ENCODE measurements at places on chromosomes 1 and 21.

DNA sequence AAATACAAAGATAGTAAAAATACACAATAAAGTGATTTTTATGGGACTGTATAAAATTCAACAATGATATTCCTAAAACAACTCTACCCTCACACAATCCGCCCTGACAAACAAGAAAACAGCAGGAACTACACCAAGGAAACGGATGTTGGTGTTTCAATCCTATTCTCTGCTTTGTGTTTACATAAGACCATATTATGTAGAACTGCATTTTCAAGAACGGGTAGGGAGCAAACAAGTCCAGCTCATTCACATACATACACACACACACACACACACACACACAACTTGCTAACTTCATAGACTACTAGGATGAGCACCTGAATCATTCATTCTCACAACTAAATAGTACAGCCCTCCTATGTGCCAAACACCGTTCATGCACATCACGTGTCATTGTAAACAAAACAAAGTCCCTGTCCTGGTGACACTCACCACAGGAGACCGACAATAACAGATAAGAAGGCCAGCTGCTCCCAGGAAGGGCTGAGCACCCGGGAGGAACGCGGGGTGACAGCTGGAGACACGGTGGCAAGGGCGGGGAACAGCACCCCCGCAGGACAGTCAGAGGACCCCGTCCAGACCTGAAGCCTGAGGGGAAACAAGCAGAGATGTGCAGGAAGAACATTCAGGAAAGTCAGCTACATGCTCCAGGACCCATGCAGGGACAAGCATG, 43.0 kb downstream of the NPHP4 start:
- DNase-seq, result no peak

- no peak for DNase-seq
These were observed 92.8 kb downstream of the C1orf21 start for GRCh38 chr1:184479435-184480167.

DNA sequence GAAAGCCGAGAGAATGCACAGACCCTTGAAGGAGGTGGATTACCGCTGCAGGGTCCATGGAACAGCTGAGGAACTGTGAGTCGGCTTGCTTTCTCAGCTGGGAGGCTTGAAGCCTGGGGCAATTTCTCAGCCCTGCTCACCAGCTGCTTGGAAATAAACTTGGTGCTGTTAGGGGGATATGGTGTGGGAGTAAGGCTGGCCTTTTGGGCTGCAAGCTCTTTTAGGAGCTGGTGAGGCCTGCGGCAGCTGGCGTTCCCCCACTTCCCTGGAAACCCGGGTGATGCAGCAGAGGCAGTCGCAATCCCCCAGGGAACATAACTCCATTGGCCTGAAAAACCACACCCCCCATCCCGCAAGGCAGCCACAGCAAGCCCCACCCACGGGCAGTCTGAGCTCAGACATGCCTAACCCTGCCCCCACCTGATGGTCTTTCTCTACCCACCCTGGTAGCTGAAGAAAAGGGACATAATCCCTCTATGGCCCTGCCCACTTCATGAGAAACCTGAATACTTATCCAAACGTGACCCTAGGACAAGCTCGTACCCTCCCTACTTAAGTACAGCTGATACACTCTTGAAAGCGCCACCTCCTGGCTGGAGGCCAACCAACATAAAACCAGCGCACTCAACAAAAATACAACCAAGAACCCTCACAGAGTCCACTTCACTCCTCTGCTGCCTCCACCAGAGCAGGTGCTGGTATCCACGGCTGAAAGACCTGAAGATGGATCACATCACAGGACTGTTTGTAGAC, 1995.8 kb downstream of the NCAM2 start:
- DNase-seq, result no peak

DNA sequence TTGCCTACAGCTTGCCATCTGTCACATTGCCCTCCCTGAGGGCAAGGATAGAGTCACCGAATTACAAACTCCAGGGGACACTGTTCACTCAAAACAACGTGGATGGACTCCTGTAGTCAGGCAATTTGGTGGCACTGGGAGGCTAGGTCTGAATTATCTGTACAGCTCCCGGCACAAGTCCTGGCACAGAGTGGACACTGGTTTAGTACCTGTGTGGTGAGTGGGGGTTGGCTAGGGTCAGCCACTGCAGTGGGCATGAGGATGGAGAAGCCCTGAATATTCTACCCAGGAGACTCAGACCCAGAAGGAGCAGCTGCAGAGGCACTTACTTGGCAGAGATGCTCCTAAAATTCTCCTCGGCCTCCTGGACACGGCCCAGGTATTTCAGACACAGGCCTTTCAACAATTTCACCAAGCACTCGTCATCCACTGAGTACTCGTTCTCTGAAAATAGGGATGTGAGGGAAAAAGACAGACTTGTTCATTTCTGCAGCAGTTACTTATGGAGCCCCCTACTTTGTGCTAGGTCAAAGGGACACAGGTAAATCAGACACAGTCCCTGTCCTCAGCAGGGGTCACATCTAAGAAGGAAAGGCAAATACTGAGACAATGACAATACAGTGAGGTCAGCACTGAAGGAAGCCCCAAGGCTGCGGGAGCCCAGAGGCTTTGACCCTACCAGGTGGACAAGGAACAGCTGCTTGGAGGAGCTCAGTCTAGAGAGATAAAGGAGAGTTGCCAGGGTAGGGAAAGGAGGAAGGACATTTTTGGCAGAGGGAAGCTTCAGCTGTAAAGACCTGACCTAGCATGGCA, 40.5 kb downstream of the TTC39A start:
- no peak for DNase-seq

DNA sequence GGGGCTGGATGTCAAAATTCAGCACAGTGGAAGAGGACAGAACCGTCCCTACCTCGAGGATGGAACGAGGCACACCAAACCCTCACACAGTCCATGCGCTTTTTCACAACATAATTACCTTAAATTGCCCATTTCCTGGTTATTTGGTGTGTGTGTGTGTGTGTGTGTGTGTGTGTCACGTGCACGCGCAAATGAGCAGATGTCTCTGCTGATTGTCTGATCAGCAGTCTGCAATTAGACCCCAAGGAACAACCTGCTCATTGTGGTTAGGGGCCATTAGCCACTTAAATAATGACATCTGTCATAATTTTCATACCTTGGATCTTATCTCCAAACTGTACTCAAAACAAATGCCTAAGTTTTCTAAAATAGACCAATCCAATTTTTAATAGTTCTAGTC, 23.2 kb downstream of the AVPR1B start:
- DNase-seq, result no peak

DNA sequence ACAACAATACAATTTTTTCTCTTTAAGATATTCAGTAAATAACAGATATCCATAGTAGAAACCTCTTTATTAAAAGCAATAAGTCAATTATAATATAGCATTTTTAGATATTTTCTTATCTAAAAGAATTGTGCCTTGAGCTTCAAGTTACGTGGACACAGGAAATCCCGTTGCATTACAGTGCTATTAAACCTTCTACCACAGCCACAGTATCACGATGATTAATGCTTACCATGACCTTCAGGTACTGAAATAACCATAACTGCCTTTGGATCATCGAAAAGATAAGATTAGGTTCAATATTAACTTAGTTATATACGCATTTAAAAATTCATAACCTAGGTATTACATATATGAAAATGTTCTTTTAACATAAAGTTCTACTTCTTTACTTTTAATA, 17.9 kb downstream of the B3GALNT2 start:
- DNase-seq, result no peak

GRCh38 chr1:18581420-18581880, 49.2 kb upstream of the PAX7 start:
- no peak for DNase-seq

- DNase-seq, result no peak
These were observed 24.0 kb downstream of the TENT5C start for GRCh38 chr1:117629625-117630422.

- no peak for DNase-seq
These were observed 12.5 kb downstream of the NID1 start for GRCh38 chr1:236052232-236052993.

GRCh38 chr1:212700223-212700891, 717 bp upstream of the BATF3 start:
- no peak for DNase-seq

DNA sequence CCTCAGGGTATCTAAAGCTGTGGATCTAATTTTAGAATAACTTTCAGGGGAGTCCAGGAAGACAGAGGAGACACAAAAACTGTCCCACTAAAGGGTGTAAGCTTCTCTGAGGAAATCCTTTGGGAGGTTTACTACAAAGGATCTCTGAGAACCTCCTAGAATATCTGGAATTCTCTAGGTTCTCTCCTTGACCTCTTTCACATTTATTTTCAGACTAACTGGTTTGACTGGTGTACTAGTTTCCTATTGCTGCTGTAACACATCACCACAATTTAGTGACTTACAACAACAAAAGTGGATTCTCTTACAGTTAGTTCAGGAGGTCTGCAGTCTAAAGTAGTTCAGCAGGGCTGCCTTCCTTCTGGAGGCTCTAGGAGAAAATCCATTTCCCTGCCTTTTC, 175.3 kb upstream of the KIAA0040 start:
- DNase-seq, result no peak

GRCh38 chr1:117312453-117313138, 54.7 kb upstream of the MAN1A2 start:
- DNase-seq, result no peak

- peak; percentile 66 for DNase-seq
These were observed 48.4 kb downstream of the CAPZB start for GRCh38 chr1:19436716-19437476.

DNA sequence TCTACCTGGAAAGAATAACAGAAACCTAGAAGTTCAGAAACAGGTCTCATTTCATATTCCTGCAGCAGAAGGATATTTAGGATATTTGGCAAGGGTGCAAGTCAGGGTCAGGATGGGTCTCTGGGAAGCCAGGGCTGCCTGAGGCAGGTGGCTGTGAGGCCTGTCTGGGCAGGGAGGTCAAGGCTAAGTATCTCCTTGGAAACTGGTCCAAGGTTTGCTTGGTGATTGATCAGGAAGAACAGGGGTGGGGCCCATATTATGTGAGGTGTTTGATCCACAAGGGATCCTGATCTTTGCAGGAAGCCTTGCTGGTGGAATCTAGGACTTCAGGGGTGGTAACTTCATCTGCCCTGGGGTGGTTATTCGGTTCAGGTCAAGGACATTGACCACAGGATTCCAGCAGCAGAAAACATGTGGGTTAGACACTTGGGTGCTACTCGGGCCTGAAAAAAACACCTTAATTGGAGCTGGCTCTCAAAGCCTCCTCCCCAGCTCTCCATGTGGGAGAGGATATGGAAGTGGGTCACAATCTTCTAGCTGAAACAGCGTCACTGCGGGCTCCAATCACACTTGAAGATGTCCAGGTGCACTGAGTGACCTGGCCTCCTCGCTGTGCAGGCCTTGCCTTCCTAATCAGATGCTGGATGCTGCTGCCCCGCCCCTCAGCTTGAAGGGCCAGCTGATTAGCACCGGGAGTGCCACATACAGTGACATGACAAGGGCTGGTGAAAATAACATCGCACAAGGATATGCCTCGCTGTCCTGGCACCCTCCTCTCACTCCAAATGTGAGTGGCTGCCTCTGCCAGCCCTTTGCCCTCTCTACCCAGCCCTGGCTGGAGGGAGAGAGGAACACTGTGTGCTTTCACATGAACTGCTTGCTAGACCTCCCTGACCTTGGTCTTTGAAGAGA, 8.7 kb downstream of the CTNNBIP1 start:
- DNase-seq, result no peak

- no peak for DNase-seq
These were observed 54.9 kb downstream of the TM2D1 start for GRCh38 chr1:61670016-61670415.

GRCh38 chr21:24693779-24694178, 913.5 kb downstream of the MRPL39 start:
- DNase-seq, result no peak

DNA sequence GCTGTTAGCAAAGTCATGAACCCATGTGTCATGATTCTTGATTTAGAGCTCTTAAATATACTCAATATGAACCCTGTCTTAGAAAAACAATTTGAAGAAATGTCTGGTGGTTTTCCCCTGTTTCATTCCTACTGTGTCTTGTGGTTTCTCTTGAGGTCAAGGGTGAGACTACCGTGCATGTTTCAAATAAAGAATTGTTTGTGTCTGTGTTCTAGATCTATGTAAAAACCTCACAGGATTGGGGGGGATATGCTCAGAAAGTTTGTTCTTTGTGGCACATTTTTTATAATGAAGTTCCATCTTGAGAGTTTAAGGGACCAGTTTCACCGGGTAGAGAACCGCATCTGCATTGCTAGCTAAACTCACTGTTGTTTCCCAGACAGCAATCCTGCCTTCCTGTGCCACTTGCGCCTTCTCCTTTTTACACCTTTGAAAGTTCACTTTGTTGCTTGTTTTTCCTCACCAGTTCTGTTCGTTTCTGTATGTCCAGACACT, 30.9 kb upstream of the CACYBP start:
- DNase-seq, result peak; percentile 47

DNA sequence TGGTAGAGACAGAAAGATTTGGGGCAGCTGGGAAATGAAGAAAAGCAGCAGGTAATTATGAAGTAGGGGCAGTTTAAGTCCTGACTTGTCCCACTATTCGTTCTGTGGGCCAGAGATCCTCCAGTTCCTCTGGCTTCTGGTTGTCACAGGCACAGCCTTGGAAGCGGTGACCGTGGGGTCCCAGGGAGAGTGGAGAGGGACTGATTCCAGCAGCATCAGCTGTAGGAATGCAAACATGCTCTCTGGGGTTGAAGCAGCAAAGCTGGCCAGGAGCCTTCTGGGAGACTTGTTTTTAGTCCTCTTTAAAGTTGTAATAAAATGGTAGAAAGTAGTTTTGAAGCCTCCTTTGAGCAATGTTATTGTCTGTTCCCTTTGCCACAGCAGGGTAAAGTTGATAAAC, 488.0 kb downstream of the LMO4 start:
- DNase-seq, result no peak

DNA sequence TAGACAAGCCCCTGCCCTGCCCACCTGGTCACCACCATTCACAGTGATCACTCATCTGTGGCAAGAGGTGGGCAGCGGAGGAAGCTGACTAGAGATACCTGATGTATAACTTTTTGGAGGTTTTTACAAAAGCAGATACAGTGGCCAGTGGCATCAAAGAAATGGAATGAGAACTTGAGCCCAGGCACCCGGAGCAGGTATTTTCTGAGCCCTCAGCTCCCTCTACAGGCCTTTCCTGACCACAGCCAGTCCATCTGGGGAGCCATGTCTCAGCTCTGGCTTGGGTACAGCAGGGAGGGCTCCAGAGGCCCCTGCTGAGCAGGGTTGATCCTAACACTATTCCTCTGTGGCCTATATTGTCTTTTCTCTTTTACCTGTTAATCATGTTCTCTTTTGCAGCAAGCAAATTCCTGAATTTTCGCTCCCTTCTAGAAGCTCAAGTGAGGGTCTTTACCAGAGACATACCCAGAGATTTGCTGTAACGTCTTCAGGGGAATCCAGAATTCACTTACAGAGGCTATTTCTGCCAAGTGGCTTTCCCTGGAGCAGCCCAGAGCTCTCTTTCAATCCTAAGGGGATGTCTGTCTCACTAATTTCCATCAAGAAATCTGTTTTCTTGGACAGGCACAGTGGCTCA, 27.3 kb downstream of the GPR157 start:
- no peak for DNase-seq

- DNase-seq, result no peak
These were observed 222.3 kb downstream of the RHOU start for GRCh38 chr1:228957535-228957934.

GRCh38 chr1:233777566-233777965, 126.9 kb upstream of the SLC35F3 start:
- no peak for DNase-seq

Measured in skeletal muscle cell (primary cell).